ENCODE measurements at places on chromosomes 4 and X.

DNA sequence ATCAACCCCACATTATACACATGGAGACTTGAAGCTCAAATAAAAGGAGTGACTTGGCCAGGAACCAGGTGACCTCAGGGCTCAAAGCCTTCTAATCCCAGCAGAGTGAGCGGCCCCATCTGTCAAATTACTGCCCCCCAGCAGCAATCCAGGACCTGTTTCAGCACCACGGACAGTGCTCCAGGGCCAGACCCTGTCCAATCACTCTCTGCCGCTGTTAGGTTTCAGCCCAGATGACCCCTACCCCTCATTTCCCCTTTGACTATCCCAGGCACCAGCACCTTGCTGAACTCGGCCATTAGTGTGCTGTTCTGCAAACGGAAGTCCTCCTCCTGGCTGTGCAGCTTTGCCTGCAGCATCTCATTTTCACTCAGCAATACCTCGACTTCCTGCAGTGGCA, 5.1 kb downstream of the GRIPAP1 start:
- DNase-seq, result no peak

DNA sequence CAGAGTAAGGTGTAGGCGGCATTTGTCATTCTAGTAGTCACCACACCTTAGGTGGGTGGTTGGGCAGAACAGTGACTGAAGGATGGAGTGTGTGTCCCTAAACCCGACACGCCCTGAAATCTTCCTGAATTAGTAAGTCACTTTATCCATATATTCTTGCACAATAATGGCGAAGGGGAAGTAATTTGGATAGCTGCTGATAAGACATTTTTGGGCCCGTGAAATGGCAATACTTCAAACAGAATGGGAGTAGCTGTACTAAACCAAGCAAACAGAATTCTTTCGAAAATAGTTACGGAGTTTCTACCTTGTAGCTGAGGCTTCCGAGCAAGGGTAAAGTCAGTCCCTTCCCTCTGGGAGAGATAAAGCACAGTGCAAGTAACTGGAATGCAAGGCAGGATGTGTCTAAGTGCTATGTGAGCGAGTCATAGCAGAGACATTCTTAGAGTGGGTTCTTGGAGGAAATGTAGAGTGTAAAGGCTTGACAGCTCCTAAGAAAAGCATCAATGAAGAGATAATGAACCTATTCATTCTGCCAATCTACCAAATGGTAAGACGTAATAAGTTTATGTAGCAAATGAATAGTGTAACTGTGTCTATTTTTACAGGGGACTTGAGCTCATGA, 72.8 kb downstream of the CLCN5 start:
- peak; percentile 64 for DNase-seq

DNA sequence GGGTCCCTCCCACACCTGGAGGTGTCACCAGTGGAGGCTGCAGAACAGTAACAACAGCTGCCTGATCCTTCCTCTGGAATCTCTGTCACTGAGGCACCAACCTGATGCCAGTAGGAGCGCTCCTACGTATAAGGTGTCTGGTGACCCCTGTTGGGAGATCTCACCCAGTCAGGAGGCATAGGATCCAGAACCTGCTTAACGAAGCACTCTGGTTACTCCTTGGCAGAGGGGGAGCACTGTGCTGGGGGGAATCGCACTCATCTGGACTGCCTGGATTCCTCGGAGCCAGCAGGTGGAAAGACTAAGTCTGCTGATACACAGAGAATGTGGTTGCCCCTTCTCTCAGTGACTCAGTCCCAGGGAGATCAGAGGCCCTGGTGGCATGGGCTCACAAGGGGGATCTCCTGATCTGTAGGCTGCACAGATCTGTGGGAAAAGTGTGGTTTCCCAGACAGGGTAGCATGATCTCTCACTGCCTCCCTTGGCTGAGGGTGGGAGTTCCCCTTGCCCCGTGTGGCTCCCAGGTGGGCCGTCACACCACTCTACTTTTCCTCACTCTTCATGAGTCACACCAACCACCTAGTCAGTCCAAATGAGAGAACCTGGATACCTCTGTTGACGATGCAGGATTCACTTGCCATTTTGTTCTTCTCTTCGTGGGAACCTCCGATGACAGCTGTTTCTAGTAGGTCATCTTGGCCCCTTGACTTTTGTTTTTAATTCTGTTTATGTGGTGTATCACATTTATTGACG, 305.9 kb downstream of the IDS start:
- DNase-seq, result no peak

- no peak for DNase-seq
Measured at GRCh38 chr4:67699603-67700002, 1.4 kb downstream of the UBA6 start.

DNA sequence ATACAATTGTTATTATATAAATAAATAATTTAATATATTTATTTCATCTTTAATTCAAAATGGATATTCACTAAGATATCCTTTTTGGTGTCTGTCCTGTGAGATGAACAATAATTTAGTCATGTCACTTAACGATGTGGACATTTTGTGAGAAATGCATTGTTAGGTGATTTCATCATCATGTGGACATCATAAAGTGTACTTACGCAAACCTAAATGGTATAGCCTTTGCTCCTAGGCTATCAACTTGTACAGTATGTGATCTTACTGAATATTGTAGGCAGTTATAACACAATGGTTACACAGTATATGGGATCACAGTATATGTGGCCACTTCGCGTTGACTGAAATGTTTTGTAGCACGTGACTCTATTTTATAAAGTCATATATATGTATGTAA, 20.2 kb upstream of the CHRNA9 start:
- no peak for DNase-seq
